ENCODE measurements at places on chromosomes 12 and 14.

DNA sequence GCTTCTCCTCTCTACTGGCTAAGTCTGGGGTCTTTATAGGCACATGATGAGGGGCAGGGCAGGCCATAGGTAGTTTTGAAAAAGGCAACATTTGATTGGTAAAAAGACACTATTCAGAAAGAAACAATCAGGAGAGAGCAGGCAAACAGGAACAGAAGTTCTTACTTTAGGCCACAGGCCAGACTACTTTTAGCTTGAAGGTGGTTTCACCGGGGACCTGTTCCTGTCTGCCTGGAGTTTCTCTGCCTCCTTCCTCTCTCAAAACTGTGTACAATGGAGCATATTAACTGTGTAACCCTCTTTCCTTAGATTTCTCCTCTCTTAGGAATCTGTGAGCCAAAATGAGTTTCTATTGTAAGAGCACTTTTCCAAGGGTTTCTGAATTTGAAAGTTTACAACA is 167.9 kb upstream of the AVPR1A start:
- H3K4me1 ChIP-seq: no peaks in the 10 kb centered on the region
- H3K4me3 ChIP-seq: no peak overlapping the region
- DNase-seq: no peak
- H3K27ac ChIP-seq: no peak overlapping the region
- H3K36me3 ChIP-seq: no peaks in the 10 kb centered on the region

GRCh38 chr12:54486173-54486867 is 11.2 kb upstream of the NCKAP1L start:
- no peaks in the 10 kb centered on the region for H3K4me1 ChIP-seq
- H3K4me3 ChIP-seq: no peak overlapping the region
- DNase-seq: no peak
- no peaks in the 10 kb centered on the region for H3K36me3 ChIP-seq

- no peaks in the 10 kb centered on the region for H3K36me3 ChIP-seq
- no peaks in the 10 kb centered on the region for H3K27me3 ChIP-seq
- peak overlapping the region; percentile 97 for H3K4me3 ChIP-seq
- no peak overlapping the region for H3K27ac ChIP-seq
- H3K4me1 ChIP-seq: no peaks in the 10 kb centered on the region
- no peak for DNase-seq
These were observed 992 bp downstream of the CPSF2 start for GRCh38 chr14:92122761-92123160.

GRCh38 chr12:104877103-104877705 is 80.9 kb downstream of the SLC41A2 start:
- DNase-seq: no peak
- H3K36me3 ChIP-seq: no peaks in the 10 kb centered on the region
- H3K27ac ChIP-seq: no peak overlapping the region
- H3K4me3 ChIP-seq: no peak overlapping the region
- H3K27me3 ChIP-seq: no peaks in the 10 kb centered on the region

GRCh38 chr14:31025367-31026076 is at the start of gene AP4S1:
Gene AP4S1, plus strand, starts transcription at chr14:31025649. Its CDS starts 40,548 bp downstream, at chr14:31066197.
- peak; percentile 57 for DNase-seq
- peak within 1 kb of the TSS; percentile 100 for H3K27ac ChIP-seq
- peak within 1 kb of the TSS; percentile 100 for H3K4me3 ChIP-seq
- no peaks in the 10 kb centered on the region for H3K36me3 ChIP-seq
- peaks cover 3% of the 10 kb centered on the region for H3K4me1 ChIP-seq
- H3K27me3 ChIP-seq: no peaks in the 10 kb centered on the region

DNA sequence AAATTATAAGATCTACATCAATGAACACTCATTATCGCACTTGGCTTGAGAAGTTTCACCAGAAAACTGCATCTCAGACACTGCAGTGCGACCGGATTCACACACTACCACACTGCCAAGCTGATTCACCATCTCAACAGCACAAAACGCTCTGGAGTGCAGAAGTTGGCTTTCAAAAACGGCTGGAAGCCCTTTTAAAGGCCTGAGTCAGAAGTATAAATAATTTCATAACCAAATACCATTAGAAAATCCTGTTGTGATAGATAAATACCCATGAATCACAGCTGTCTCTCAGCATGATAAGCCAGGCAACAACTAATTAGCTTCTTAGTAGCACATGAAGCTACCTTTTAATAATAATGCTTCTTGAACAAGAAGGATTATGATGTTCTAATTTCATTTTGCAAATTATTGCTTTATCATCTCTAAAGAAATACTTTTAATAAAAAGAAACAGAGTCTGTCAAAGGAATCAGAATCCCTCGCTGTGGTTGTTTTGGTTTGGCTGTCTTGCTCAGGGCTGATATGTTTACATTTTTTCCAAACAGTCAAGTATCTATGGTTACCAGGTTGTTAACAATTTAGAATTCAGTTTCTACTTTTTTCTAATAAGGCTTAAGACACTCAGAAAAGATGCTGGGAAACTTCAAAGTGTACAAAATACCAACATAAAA is 51.2 kb downstream of the SLC2A13 start:
- no peak overlapping the region for H3K27ac ChIP-seq
- H3K4me3 ChIP-seq: no peak overlapping the region
- DNase-seq: no peak
- H3K36me3 ChIP-seq: no peaks in the 10 kb centered on the region
- no peaks in the 10 kb centered on the region for H3K27me3 ChIP-seq

GRCh38 chr14:61188978-61189808 is 91.9 kb downstream of the TMEM30B start:
- peak; percentile 58 for DNase-seq
- peak overlapping the region; percentile 37 for H3K4me3 ChIP-seq
- H3K27me3 ChIP-seq: no peaks in the 10 kb centered on the region
- no peak overlapping the region for H3K27ac ChIP-seq
- H3K36me3 ChIP-seq: no peaks in the 10 kb centered on the region
- H3K4me1 ChIP-seq: no peaks in the 10 kb centered on the region

Measured in breast epithelium (tissue), 4 donors.